NCI-H446 (cell line): ENCODE measurements at places on chromosomes 1 and 21.

- DNase-seq: no peak
Observed at GRCh38 chr1:181779343-181779742, 282.2 kb downstream of the ZNF648 start.

DNA sequence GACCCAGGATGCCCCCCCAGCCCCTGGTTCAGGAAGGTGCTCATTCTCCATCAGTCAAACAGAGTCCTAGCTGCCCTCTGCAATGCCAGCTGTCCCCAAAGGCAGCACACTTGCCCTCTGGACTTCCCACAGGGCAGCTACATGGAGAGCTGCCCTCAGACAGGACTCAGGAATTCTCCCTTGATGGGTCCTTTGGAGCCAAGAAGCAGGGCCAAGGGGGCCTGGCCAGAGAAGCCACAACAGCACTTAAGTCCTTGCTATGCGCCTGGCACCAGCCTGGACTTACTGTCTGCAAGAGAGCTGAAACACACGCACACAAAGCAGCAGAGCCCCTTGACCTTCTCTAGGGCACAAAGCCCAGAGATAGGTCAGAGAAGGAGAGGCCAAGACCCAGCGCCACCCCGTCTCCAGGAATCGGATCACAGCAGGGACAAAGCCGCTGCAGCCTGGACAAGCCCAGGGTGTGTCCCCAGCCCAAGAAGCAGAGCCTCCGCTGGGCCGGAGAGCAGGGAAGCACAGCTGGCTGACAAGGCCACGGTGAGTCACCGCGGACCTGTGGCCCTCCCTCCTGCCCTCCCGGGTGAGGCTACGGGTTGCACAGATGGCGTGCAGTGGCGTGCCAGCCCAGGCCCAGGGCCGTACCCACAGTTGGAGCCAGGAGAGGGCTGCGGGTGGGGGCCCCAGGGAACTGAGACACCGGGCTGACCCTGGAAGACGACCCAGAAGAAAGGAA, 1.7 kb downstream of the WNT9A start:
- peak; percentile 30 for DNase-seq

GRCh38 chr1:11352816-11353799, 80.1 kb downstream of the UBIAD1 start:
- no peak for DNase-seq

GRCh38 chr1:95584315-95584714, 350.3 kb downstream of the RWDD3 start:
- no peak for DNase-seq

DNA sequence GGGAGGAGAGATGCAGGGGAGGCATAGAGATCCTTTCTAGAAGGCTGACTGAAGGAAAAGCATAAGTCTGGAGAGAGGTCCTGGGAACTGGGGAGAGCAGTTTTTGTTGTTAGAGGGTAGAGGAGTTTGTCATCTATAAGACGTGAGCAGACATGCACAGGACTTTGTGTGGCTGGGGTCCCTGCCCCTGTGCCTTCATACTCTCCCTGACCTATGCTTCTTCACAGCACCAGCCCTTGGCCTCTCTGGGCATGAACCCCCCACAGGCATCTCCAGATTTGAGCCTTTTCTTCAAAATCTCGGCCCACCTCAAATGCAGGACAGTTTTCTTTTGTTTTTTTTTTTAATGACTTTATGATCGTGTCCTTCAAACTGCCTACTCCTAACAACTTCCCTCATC, 79.9 kb downstream of the EVA1C start:
- DNase-seq: no peak

GRCh38 chr1:23625929-23626535, 65.6 kb upstream of the RPL11 start:
- no peak for DNase-seq

DNA sequence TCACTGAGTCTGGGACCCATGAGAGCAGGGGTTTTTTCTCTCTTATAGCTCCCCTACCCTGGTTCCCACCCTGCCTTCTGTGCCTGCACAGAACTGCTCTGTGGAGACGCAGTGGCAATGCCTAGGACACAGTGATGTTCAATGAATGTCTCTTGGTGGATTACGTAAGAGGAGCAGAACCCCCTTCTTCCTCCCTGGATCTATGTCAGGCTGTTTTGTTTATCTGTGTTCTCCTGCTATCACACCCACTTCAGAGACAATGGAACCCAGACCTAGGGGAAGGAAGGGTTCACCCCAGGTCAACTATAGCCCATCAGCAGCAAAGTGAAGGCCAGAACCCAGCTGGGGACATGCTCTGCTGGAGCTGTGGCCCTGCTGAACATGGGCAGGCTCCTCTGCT, 2.0 kb downstream of the HPCAL4 start:
- no peak for DNase-seq

- DNase-seq: no peak
Observed at GRCh38 chr1:66607458-66607857, 73.5 kb downstream of the SGIP1 start.

- DNase-seq: peak; percentile 91
Observed at GRCh38 chr1:100265931-100266740, at the start of gene RTCA. RTCA (plus strand) TSS chr1:100266216; CDS start chr1:100266376, 160 bp downstream.

GRCh38 chr1:245226203-245226499, 71.4 kb downstream of the KIF26B start:
- no peak for DNase-seq

GRCh38 chr1:22613951-22614350, 22.5 kb upstream of the C1QA start:
- DNase-seq: no peak

- no peak for DNase-seq
Observed at GRCh38 chr1:89277725-89278124, 5.1 kb upstream of the GBP5 start.

DNA sequence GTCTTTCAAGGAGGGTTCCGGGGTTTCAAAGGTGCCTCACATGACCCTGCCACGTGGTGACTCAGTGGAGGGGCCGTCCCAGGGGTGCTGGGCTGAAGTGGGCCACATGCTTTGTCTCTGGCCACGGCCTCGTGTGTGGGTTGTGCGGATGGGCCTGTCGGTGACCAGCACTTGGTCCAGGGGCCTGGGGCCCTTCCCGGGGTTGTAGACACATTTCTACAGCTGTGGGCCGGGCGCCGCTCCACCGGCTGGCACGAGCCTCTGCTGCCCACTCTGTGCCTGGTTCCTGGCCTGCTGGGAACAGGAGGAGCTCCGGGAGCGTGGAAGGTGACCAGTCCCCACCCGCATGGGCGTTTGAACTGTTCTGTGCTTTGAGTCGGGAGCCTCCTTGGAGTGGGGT, 75.4 kb upstream of the TTC34 start:
- no peak for DNase-seq

GRCh38 chr1:33418811-33419210, 12.1 kb downstream of the PHC2 start:
- no peak for DNase-seq

GRCh38 chr1:21721295-21721985, 52.3 kb upstream of the RAP1GAP start:
- no peak for DNase-seq

GRCh38 chr1:14039582-14040430, 339.8 kb downstream of the PRDM2 start:
- no peak for DNase-seq

DNA sequence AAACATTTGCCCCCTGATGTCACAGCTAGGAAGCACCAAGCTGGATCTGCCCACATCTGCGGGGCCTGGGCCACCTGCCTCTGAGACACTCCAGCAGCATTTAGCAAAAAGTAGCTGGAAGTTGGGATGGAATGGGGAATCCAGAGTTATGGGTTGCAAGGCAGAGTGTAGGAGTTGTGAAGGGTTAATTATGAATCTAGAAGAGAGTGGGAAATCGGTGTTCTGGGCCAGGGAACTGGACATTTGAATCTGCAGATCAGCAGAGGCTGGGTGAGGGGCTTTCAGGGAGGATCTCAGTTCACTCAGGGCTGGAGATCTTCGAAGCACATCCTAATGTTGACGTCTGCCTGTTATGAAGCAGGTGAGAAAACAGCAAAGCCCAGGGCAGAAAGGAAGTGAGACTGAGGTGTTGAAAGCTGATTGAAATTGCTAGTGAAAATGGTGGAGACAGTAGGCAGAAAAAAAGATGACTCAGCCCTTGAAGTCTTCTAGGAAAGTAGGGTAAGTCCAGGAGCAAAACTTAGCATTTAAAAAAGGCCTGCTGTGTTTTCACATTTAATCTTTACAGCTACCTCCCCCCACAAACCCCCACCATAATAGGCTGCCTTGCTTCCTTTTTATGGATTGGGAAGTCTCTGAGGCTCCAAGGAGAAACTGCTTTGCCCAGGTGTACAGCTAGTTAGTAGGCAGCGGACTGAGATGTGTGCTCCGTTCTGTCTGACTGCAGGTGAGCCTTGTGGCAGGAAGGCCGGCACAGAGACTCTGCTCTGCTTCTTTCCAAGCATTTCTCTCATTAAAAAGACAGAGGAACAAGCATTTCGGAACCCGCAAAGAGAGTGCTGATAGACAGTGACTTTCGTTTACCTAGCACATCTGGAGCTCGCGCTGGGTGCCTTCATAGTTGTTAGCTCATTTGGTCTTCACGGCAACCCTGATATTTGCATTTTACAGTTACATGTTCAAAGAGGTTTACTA, 7.2 kb downstream of the VANGL1 start:
- no peak for DNase-seq

DNA sequence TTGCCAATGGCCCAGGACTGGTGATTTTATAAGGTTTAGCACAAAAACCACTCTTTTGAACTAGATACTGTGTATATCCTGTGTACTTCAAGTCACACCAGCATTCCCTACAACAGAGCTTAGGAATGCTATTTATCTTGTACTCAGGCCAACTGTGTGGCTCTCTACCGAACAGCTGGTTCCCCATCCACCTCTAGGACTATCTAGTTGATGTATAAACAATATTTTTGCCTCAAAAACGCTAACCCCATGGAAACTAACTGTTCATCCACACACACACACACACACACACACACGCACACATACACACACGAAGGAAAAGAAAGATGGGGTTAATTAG, 28.7 kb upstream of the SLC45A3 start:
- no peak for DNase-seq

GRCh38 chr1:94142583-94142982, 21.6 kb upstream of the ABCA4 start:
- no peak for DNase-seq

- peak; percentile 69 for DNase-seq
Observed at GRCh38 chr1:236868625-236869467, 73.8 kb downstream of the MTR start.

GRCh38 chr1:18881642-18882431, 20.5 kb downstream of the ALDH4A1 start:
- DNase-seq: no peak

DNA sequence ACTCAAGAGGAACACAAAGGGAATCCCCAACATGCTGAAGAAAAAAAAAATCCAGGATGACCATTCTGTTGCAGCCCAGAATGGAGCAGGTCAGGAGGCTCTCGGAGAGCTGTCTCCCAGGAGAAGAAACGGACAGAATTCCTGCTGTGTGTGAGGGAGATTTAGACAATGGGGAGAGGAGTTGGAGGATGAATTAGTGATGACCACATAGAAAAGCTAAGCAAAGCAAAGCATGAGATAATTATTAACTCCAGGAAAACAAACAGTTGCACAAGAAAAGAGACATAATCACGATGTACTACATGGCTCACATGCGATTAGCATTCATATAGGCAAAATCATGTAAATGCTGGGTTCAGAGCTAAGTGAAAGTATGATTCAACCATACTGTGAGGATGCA, 61.1 kb upstream of the SMYD2 start:
- DNase-seq: no peak
